ENCODE measurements at places on chromosomes 3 and 15. TPM values are rescaled to one million over a fixed set of nuclear protein-coding genes. Genes with fewer than 3 reads are reported as not detected.

- DNase-seq = peak; percentile 31
Measured at GRCh38 chr3:155426524-155427230, 133.2 kb upstream of the STRIT1 start.

- DNase-seq = no peak
Measured at GRCh38 chr3:20218215-20218614, 32.2 kb upstream of the SGO1 start.

Gene GP9
- total RNA-seq = not detected

- DNase-seq = peak; percentile 56
Measured at GRCh38 chr3:140834266-140835037, 107.2 kb upstream of the SLC25A36 start.

DNA sequence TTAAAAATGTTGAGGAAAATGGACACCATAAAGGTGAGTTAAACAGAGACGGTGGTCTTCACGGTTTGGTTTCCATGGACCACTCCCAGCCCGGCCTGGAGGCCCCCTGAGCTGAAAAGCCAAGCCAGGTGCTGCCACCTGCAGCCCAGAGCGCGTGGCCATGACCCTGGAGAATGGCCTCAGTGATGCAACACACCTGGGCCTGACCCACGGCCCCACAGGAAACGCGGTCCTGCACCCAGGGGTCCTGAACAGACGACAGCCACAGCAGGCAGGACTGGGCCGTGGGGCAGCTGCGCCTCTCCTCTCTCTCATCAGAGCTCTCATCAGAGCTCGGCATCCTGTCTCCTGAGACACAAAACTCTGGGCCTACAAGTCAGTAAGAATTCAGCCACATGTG is 64.1 kb downstream of the NIPA2 start:
- DNase-seq = no peak

- no peak for DNase-seq
Measured at GRCh38 chr3:18119866-18120265, 305.3 kb downstream of the SATB1 start.

Gene DLG1
- 115 TPM for total RNA-seq

Gene NOX5
- 0.50 TPM for total RNA-seq

DNA sequence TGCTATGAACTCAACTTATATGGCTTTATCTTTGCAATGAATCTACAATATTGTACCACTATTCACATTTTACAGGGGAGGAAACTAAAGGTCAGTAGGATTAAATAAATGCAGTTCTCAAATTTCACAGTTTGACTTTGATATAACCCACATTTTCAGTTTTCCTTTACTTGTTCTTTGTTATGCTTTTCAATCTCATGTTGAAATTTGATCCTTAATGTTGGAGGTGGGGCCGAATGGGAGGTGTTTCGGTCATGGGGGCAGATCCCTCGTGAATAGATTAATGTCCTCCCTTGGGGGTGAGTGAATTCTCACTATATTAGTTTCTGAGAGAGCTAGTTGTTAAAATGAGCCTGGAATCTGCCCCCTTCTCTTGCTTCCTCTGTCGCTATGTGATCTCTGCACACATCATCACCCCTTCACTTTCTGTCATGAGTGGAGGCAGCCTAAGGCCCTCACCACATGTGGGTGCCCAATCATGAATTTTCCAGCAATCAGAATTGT is 44.7 kb downstream of the CD200 start:
- no peak for DNase-seq

Gene PRSS50
- not detected for total RNA-seq

GRCh38 chr3:142337994-142338393 is 109.8 kb downstream of the XRN1 start:
- DNase-seq = no peak

GRCh38 chr15:41503669-41504010 is 10.0 kb downstream of the ITPKA start:
- DNase-seq = no peak

Gene ZIC1
- total RNA-seq = not detected

GRCh38 chr3:104349836-104350235 is 1016.9 kb upstream of the ALCAM start:
- DNase-seq = no peak

GRCh38 chr3:178350763-178351162 is 185.5 kb upstream of the KCNMB2 start:
- DNase-seq = no peak

DNA sequence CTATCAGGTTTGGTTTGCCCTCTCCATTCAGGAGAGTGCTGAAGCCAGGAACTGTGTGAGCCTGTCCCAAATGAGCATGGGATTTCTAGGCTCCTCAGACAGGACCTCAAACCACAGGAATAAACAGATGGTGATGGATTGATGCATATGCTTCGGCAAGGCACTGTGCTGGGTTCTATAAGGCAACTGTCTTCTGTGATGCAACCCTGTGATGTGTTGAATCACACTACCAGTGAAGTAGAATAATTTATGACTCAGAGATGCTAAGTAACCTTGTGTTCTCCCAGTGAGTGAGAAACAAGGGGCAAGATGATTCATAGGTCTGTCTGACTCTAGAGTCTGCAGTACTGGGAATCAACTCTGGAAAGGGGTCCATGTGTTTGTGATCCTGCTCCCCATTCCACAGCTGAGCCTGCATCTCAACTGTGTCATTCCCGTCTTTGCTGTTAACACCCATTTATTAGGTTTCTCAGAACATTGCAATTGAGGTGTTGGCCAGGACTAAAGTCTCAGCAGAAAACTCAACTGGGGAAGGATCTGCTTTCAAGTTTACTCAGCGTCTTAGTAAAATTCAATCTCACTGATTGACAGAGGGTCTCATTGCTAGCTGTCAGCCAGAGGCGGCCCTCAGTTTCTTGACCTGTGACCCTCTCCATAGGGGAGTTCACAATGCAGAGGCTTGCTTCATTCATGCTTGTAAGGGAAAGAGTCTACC is 510.1 kb upstream of the CFAP20DC start:
- peak; percentile 99 for DNase-seq

All from mammary epithelial cell (primary cell).